ENCODE measurements at places on chromosomes 1 and 21.

- DNase-seq, result peak; percentile 67
These were observed 490 bp downstream of the SERINC2 start for GRCh38 chr1:31413405-31414001.

DNA sequence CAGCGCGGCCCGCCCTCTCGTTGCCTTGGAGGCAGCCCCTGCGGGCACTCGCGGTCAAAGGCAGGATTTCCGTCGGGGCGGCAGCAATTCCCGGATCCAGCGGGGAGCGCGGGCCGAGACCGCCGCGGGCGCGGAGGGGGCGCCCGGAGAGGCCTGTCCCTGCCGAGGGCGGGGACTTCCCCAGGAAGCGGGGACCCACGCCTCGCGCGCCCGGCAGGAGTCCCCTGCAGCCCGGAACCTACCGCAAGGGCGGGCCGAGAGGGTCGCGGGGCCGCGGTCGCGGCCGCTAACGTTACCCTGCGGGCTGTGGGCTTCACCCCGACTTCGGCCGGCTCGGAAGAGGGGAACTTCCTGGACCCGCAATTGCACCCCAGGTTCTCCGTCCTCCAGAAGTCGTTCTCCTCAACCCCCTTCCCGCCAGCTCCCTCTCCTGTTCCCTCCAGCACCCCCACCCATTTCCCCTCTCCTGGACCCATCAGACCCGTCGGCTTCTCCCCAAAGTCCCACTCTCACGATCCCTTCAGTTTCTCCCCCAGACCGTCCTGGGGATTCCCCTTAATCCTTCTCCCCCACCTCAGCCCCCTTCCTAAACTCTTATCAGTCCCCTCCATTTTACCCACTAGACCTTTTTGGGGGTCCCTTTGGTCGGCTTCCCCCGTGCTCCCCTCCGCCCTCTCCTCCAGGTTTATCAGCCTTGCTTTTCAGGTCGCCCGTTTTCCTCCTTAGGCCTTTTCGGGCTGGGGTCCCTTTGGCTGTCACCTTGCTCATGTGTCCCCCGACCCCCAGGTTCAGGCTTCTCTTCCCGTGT is 604 bp downstream of the FGR start:
- peak; percentile 64 for DNase-seq

DNA sequence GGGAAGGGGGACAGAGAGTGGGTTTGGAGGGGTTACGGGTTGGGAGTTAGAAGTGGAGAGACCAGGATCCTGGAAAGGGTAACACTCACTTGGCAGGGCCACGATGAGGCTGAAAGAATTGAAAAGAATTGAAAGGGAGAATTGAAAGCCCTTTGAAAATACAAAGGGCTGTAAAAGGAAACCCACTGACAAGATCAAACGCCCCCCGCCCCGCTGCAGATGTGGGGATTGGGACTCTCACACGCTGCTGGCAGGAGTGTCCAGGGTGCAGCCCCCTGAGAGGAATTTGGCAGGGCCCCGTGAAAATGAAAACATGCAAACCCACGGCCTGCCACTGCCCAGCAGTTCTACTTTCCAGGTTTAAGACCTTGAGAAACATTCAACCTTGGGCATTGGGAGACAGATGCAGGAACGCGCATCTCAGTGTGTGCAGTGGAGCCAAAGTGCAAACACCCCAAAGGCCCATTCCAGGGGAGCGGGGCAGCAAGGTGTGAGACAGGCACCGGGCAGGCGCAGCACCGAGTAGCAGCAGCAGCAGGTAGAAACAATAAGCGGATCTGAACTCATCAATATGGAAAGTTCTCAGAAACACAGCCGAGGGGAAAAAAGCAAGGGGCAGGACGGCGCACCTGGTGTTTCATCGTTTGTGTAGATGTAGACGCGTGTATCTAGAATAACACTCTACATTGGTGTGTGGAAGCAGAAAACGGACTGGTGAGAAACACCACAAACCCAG is 8.3 kb upstream of the TNFRSF1B start:
- DNase-seq, result no peak

DNA sequence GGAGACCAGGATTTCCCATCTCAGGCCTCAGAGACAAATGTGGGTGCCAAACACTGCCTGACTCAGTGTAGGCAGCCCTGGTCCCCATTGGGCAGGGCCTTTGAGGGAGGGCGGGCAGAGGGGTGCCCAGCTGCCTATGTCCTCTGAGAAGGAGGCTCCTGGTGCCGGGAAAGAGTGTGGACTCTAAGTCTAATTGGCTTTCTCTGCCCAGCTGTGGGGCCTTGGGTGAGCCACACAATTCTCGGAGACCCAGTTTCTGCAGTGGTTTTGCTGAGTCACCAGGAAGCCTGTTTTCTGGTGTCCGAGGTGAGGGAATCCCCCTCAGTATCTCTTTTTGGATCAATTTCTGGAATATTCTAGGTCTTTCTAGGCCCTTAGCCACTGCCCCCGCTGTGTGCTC is 35.3 kb upstream of the ACTL8 start:
- DNase-seq, result no peak

- DNase-seq, result no peak
These were observed 24.2 kb downstream of the PCAT6 start for GRCh38 chr1:202834771-202835547.

- peak; percentile 90 for DNase-seq
These were observed 1.7 kb downstream of the LRP8 start for GRCh38 chr1:53326088-53326597.

DNA sequence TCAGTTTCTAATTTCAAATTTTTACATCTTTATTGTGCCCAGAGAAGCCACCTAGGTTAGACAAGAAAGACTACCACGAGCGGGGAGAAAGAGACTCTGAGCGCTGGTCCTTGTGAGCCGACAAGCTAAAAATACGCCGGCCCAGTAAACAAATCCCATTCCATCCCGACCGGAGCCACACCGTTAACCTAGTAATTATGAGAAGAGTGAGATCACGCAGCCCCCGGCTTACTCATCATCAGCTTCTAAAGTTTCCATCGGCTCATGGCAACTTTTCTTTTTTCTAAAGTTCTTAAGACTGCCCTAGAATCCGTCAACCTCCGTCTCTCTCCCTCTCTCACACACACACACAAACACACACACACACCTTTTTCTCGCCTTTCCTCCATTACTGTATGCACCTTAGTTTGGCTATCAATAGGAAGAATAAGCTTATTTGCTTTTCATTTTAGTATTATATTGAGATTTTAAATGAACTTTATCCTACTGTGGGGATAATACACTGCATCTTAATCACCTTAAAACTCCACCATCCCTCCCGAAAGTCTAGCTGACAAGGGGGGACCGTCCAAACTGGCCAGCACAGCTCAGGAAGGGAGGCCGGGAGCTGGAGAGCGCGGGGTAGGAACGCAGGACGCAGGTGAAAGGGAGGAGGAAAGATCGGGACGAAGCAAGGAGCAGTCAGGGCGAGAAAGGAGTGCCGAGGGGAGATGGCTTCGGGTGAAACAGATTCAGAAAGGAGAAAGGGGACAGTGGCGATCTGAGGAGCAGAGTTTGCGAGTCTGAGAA is 728 bp downstream of the OTUD7B start:
- DNase-seq, result peak; percentile 35

DNA sequence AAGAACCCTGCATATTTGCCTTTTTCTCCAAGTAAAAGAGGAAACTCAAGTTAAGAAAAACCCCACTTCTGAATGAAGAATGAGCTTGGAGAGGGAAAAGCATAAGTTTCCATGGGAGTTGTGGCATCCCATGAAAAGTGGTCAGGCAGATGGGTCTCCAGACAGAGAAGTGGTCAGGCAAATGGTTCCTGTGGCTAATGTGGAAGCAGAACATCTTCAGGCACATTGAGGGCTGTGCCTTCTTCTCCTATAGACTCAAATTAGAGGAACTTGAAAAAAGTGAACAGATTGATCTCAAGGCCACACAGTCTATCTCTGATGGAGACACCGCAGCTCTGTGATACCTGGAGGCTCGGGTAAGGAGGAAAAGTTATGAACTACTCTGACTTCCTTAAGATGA is 55.7 kb upstream of the KIRREL1 start:
- no peak for DNase-seq

GRCh38 chr1:246364415-246364941 is 142.6 kb downstream of the SMYD3 start:
- DNase-seq, result no peak

DNA sequence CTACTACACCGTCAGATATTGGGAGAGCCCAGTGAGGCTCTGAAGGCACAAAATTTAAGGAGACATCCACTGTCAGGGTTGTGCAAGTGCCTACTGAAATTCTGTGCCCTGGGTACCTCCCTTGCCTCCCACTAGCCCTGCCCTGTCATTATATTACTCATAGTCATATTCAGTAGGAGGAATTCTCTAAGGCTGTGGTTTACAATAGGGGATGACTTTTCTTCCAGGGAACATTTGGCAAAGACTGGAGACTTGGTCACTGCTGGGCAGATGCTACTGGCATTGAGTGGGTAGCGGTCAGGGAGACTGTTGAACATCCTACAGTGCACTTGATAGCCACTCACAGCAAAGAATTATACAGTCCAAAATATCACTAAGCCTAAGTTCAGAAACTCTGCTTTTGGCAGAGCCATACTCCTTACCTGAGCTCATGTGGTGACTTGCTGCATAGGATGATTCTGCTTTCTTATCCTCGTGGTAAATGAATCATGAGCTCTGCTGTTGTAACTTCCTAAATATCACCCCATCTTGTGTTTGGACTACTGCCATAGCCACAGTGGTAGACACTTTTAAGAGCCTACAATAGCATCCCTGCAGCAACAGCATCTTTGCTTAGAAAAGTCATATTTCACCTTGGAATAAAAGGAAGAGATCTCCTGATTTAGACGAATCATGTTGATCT is 563.4 kb upstream of the PLXNA2 start:
- DNase-seq, result no peak

GRCh38 chr1:13746342-13746741 is 46.4 kb downstream of the PRDM2 start:
- no peak for DNase-seq

GRCh38 chr1:54931275-54931840 is 44.4 kb upstream of the DHCR24 start:
- DNase-seq, result no peak

GRCh38 chr21:37799211-37800056 is 116.8 kb downstream of the KCNJ6 start:
- DNase-seq, result peak; percentile 5

DNA sequence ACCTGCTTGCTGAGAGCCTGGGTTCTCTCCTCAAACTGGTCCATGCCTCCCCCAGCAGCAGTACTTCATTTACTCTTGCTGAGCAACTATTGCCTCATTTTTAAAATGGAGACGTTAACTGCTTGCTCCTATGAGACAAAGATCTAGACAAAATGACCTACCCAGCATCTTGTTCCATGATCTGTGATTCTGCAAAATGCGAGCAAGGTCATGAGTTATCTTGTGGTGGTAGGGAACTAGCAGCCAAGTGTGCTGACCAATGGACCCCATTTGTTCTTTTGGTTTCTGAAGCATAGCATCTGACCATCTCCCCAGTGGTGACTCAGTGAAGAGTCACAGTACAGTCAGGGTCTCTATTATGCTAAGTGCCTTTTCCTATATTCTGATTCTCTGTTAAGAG is 40.4 kb downstream of the TBX15 start:
- no peak for DNase-seq

DNA sequence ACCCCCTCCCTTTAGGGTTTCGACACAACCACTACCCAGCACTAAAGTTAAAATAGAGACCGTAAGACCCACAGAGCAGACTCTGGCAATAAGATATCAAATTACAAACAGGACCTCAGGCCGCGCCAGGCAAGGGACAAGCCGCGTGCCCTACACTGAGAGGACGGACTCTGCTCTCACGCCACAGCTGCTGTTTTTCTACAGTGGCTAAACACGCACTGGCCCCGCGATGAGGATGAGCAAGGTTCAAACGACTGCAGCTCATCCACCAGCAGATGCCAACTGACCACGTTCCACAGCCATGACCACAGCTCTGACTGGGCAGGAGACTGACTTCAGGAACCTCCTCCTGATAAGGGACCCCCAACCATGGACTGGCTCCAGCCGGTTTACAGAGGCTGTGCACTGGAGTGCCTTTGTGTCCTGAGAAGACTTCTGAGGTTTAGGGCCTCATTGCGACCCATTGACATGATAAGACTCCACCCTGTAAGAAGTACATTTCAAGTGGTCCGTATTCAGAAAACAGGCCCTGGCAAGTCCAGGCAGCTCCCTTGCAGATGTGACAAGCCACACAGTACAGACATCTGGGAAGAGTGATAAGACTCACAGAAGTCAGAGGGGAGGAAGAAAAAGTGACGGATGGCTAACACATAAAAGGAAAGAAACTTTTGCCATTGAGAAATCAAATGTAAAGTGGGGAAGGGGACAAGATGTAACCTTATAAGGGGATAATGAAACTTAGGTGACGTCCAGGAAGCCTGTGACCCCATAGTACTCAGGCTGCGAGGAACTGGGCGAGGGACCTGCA is 1.5 kb upstream of the KRTAP10-6 start:
- no peak for DNase-seq

DNA sequence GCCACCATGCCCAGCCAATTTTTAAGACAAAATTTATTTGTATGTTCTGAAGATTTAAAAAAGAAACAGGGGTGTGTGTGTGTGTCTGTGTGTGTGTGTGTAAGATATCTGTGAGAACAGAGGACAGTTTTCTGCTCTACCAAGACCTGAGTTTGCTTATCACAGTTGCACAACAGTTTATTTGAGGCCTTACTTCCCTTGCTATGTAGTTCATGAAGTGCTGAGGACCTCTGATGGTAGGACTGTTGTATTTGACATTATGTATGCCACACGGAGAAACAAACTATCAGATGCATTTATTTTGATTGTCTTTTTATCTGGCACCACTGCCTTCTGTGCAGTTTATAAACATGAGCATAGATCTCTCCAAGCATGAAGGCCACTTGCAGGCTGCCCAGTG is 355.2 kb downstream of the PBX1 start:
- no peak for DNase-seq

- DNase-seq, result no peak
These were observed 2.6 kb upstream of the KCNE1 start for GRCh38 chr21:34514576-34515115.

DNA sequence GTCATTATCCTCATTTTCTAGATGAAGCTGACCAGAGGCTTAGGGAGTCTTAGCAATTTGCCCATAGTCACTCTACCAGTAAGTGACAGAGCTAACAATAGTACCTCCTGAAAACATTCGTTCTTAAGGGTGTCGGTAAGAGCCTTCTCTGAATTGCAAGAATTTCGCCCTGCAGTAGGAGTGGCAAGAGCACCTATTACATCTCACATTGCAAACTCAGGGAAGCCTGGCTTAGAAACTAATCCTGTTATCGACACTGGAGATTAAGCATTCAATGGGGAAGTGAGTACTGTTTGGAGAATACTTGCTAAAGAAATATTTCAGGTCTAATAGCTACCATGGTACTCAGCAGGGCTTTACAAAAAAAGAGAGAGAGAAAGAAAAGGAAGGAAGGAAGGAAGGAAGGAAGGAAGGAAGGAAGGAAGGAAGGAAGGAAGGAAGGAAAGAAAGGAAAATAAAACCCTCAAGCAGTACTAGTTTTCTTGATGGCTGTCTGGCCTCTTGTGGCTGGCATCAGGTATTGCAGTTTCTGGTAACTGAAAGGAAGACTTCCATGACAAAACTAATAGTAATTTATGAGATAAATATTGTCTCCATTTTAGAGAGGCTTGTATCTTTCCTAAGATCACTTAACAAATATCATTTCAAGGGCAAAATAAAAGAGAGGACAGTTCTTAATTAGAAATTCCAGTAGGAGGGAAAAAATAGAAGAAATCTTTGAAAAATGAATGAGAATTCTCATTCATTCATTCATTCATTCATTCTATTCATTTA is 10.4 kb downstream of the C1orf226 start:
- peak; percentile 32 for DNase-seq
